Activated T-cell treated with anti-CD3 and anti-CD28 coated beads, Interleukin-2, amount 50 U/mL, for 24 hours (primary cell): ENCODE measurements at places on chromosomes 3 and 15.
A peak's percentile ranks its signal among the peaks of the same experiment; 100 is the strongest.

DNA sequence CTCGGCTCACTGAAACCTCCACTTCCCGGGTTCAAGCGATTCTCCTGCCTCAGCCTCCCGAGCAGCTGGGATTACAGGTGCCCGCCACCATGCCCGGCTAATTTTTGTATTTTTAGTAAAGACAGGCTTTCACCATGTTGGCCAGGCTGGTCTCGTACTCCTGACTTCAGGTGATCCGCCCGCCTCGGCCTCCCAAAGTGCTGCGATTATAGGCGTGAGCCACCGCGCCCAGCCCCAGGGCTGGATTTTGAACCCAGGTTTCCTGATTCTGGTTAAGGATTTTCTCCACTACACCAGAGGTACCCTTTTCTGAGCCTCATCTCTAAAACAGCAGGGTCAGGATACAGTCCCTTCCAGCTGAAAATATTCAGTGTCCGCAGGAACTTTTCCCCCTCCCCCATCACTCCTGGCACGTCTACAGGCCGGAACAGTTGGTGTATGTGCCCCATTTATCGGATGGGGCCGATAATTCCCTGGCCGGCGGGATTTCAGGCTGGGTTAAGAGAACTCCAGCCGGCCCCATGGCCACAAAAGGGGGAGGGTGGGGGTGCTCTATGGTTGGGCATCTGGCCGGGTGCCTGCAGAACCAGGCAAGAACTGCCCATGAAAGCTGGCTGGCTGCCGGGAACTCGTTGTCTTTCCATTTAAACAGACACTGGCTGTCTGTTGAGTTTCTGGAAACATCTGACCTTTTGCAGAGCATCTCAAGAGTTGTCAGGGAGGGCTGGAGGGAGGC is 26.8 kb upstream of the SEMA4B start:
- no peak overlapping the region for H3K27ac ChIP-seq
- H3K27me3 ChIP-seq: no peaks in the 10 kb centered on the region
- H3K4me1 ChIP-seq: peaks cover 3% of the 10 kb centered on the region
- no peak for DNase-seq

DNA sequence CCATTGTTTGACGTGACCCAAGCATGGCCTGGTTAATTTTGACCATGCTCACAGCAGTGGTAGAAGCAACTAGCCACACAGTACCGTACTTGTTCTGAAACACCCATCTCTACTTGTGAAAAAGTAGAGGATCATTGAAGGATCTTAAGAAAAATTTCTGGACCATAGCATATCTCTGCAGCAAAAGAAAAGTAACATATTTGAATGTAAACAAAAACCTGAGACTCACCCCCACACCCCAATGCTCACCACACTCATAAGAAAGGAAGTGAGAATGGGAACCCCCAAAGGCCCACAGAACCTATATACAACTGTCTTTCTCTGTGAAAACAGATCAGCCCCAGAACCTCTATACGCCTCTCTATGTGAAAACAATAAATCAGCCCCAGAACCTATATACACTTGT is 33.8 kb upstream of the TFRC start:
- no peaks in the 10 kb centered on the region for H3K27me3 ChIP-seq
- H3K27ac ChIP-seq: no peak overlapping the region
- H3K4me1 ChIP-seq: peaks cover 27% of the 10 kb centered on the region
- H3K4me3 ChIP-seq: no peak overlapping the region
- no peaks in the 10 kb centered on the region for H3K36me3 ChIP-seq

DNA sequence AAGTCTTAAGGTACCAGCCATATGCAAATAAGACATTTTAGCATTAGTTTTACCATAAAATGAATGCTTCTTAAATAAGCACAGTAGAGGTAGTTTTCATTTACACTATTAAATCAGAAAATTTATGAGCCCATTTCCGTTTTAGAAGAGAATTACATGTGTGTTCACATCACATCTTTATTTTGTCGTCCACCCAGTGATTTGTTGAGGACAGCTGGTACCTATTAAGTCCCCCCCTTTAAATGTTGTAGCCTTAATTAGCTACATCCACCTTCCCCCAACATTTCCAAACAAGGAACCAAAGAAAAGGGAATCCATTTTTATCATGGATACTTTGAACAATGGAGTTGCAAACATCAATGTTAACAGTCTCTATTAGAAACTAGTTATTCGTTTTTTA is 6.8 kb downstream of the IL17RD start:
- DNase-seq: no peak
- no peak overlapping the region for H3K4me3 ChIP-seq
- no peaks in the 10 kb centered on the region for H3K36me3 ChIP-seq
- no peak overlapping the region for H3K27ac ChIP-seq
- peaks cover 13% of the 10 kb centered on the region for H3K4me1 ChIP-seq

- H3K4me1 ChIP-seq: no peaks in the 10 kb centered on the region
- H3K4me3 ChIP-seq: no peak overlapping the region
- H3K27ac ChIP-seq: no peak overlapping the region
- H3K27me3 ChIP-seq: peaks cover 3% of the 10 kb centered on the region
These were observed 39.7 kb upstream of the AADAC start for GRCh38 chr3:151774235-151774634.

DNA sequence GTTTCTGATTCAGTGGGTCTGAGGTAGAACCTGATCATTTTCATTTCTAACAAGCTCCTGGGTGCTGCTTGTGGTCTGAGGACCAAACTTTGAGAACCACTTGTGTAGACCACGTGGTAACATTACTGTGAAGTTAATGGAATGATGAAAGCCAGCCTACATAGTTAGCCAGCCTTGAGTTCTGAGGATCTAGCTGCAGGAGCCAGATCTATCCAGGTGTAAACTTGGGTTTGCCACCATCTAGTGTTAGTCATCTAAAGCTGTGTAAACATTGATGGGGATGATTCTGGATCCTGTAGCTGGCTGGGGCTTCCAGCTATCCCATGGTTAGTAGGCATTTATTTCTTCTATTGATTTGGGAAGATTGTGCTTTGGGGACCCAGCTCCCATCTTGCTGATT is 170.0 kb downstream of the TMEM108 start:
- no peak overlapping the region for H3K4me3 ChIP-seq
- DNase-seq: no peak
- H3K27me3 ChIP-seq: peaks cover 30% of the 10 kb centered on the region
- no peak overlapping the region for H3K27ac ChIP-seq
- no peaks in the 10 kb centered on the region for H3K36me3 ChIP-seq
- H3K4me1 ChIP-seq: peaks cover 21% of the 10 kb centered on the region

DNA sequence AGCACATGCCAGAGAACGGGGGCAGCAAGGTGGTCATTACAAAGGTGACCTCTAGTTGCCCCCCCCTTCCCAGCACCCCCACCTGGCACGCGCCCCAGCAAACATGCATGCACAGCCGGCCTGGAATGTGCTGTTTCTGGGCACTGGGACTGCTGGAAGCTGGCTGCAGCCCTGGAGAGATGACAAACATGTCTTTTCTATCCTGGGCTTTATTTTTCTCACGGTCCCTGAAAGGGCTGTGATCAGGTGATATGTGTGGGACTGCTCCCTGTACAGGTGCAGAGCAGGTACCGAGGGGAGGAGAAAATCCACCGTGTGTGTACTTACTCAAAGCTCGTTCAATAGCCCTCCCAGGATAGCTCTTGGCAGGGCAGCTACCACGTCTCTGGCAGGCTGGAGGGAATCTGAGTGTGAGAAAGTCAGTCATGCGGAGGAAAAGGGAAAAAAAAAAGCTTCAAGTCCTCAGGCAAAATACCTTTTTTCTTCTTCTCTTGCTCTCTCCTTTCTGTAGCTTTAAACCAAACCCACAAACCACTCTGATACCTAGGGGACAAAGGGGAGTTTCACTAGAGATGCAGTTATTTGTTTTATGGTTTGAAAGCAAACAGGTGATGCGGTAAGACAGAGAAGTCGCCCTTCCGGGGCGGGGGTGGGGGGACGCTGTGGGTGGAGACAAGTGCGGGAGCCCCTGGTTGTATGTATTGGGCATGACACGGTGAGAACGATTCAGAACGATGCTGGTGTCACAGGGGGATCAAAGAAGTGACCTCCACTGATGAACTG is 5.0 kb upstream of the HES1 start:
- H3K27ac ChIP-seq: no peak overlapping the region
- H3K27me3 ChIP-seq: peaks cover 65% of the 10 kb centered on the region
- no peak for DNase-seq
- H3K4me1 ChIP-seq: peaks cover 27% of the 10 kb centered on the region
- H3K4me3 ChIP-seq: no peak overlapping the region

DNA sequence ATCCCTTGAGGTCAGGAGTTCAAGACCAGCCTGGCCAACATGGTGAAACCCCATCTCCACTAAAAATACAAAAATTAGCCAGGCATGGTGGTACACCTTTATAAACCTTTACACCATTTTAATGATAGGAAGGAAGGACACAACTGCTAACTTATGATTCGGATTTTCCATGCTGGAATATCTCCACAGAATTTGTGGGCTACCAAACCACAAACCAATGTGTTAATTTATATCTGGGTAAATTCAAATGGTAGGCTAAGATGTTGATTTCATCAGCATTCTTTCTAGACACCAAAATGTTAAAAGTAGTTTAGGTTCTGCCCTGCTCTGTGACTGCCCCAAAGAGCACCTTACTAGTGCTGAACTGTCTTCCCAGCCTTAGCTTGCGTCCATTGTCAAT is 72.8 kb downstream of the POLQ start:
- H3K27ac ChIP-seq: no peak overlapping the region
- H3K36me3 ChIP-seq: peaks cover 81% of the 10 kb centered on the region
- H3K4me1 ChIP-seq: no peaks in the 10 kb centered on the region
- H3K27me3 ChIP-seq: no peaks in the 10 kb centered on the region
- no peak for DNase-seq

DNA sequence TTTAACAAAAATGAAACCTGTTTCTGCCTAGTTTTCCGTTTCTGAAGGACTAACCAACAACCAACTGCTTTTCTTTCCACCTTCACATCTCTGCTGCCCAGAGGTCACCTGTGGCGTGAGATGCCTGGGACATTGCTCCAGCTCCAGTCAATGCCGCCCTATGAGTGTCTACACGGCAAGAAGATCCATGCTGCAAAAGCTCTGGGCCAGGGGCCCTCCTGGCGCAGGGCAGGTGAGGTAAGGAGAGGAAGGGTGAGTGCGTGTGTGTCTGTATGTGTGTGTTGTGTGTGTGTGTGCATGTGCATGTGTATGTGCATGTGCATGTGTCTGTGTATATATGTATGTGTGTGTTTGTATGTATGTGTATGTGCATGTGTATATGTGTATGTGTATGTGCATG is 131.4 kb downstream of the NSMCE3 start:
- H3K27ac ChIP-seq: no peak overlapping the region
- DNase-seq: no peak
- no peaks in the 10 kb centered on the region for H3K36me3 ChIP-seq
- no peak overlapping the region for H3K4me3 ChIP-seq
- H3K4me1 ChIP-seq: peaks cover 7% of the 10 kb centered on the region

- no peak for DNase-seq
- H3K4me3 ChIP-seq: no peak overlapping the region
- H3K27me3 ChIP-seq: peaks cover 20% of the 10 kb centered on the region
- no peak overlapping the region for H3K27ac ChIP-seq
These were observed 42.8 kb upstream of the CGNL1 start for GRCh38 chr15:57333487-57333886.

GRCh38 chr3:39766433-39766832 is 43.0 kb upstream of the MYRIP start:
- no peaks in the 10 kb centered on the region for H3K4me1 ChIP-seq
- H3K27me3 ChIP-seq: peaks cover 2% of the 10 kb centered on the region
- no peaks in the 10 kb centered on the region for H3K36me3 ChIP-seq
- no peak overlapping the region for H3K27ac ChIP-seq
- no peak overlapping the region for H3K4me3 ChIP-seq

DNA sequence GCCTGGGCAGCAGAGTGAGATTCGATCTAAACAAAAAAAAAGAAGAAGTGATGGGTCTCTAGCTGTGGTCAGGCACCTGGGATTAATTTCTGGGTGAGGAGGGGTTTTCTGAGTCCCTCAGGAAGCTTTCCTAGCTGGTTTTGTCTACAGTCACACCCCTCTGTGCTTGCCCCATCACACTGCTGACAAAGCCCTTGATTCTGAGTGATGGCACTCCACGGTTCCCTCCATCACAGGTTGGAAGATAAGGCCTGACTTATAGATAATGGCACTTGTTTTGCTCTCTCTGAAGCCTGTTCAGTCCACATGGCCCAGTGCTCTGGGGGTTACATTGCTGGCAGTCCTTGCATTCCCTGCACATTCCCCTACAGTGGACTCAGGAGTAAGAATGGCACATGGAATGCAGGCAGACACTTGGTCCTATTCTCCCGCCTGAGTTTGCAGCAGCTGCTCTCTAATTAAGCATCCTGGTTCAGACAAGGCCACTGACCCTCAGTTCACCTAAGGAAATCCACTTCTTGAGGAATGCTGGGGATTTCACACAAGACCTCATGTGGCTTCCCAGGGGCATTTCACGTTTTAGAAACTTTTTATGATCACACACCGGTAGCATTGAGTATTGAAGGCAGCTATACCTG is 81.0 kb upstream of the NMNAT3 start:
- no peaks in the 10 kb centered on the region for H3K36me3 ChIP-seq
- no peak for DNase-seq
- H3K4me3 ChIP-seq: no peak overlapping the region
- H3K27me3 ChIP-seq: no peaks in the 10 kb centered on the region
- peaks cover 4% of the 10 kb centered on the region for H3K4me1 ChIP-seq

DNA sequence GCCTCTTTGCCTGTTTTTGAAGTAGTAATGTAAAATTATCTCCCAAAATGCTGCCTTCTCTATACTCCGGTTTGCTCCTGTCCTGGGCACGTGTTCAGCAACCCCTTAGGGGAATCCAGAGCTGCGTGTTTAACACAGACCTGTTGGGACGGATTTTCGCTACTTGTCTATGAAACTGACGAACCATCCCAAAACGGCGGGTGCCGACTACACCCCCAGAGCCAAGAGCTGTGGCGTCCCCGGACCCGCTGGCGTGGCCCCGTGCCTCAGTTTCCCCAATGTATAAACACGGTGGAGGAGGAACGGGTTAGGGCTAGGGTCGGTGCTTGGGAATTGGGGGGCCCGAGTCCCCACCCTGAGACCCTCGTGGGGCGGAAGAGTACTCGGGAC is 473 bp downstream of the FHIT start:
- H3K4me1 ChIP-seq: peaks cover 20% of the 10 kb centered on the region

DNA sequence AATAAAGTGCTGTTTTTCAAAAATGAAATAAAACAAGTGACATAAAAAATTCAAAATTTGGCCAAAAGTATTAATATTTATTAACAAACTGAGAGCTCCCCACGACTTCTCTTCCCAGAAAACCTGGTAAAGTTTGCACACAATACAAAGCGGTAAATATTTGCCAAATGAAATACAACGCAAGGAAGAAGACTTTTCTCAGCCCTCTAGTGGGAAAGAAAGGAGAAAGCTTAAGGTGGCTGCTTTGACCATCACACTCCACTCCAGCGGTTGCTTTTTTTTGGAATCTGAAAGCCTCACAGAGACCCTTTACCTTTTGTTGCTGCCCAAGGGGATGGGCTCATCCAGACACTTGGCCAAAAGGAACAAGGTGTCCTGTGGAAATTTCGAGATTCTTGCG is 1.1 kb upstream of the GK5 start:
- H3K27me3 ChIP-seq: no peaks in the 10 kb centered on the region
- no peak for DNase-seq
- H3K4me1 ChIP-seq: peaks cover 15% of the 10 kb centered on the region
- no peak overlapping the region for H3K27ac ChIP-seq
- H3K36me3 ChIP-seq: peaks cover 4% of the 10 kb centered on the region
- H3K4me3 ChIP-seq: peak overlapping the region; percentile 42
